Mesenchymal stem cell (in vitro differentiated cells and primary cell): ENCODE measurements at places on chromosomes 5 and 9.

- no peak for DNase-seq
These were observed 78.0 kb downstream of the GNAQ start for GRCh38 chr9:77953590-77953989.

DNA sequence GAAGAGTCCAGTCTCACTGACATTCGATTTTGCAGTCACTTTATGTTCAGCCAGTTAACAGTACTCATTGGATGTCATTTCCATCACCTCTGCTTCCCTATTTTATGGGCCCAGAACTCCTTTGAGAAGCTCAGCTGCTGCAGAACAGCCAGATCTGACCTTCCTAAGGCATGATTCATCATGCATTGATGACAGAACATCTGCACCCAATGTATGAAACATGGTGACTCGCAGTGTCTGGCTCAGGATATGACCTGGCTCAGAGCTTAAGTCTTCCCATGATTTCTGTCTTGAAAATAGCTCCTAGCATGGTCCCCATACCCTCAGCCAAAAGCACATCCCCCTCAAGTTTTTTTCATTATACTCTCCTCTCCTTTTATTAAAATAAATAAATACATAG is 92.6 kb upstream of the TRIM32 start:
- DNase-seq = peak; percentile 64

GRCh38 chr9:21778304-21778703 is 24.1 kb upstream of the MTAP start:
- no peak for DNase-seq

- DNase-seq = no peak
These were observed 478.5 kb downstream of the PTPRD start for GRCh38 chr9:10134266-10134665.

GRCh38 chr5:180233729-180234128 is 24.7 kb upstream of the RASGEF1C start:
- DNase-seq = no peak

GRCh38 chr5:39015743-39016586 is 58.2 kb downstream of the RICTOR start:
- DNase-seq = peak; percentile 73

GRCh38 chr5:72637058-72637457 is 129.8 kb upstream of the ZNF366 start:
- DNase-seq = no peak
